ENCODE measurements at places on chromosomes 1 and 21.

DNA sequence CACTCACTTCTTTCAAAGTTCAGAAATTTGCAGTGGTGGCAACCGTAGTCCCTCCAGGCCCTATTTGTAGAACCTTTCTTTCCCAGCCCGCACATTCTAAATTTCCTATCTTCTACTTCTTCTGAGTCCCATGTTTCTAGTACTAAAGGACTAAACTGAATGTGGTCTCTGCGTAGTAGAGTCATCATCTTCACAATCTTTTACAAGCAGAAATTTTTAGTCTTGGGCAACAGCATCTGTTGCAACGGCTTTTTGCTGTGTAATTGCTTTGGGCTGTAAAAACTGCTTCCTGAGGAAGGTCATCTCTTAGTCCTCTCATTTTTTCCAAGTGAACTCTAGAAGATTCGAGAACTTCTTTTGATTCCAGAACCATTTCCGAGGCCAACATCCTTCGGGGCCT is 23.9 kb downstream of the VAV3 start:
- no peak for DNase-seq

GRCh38 chr1:242674951-242675645 is 150.6 kb upstream of the PLD5 start:
- no peak for DNase-seq

DNA sequence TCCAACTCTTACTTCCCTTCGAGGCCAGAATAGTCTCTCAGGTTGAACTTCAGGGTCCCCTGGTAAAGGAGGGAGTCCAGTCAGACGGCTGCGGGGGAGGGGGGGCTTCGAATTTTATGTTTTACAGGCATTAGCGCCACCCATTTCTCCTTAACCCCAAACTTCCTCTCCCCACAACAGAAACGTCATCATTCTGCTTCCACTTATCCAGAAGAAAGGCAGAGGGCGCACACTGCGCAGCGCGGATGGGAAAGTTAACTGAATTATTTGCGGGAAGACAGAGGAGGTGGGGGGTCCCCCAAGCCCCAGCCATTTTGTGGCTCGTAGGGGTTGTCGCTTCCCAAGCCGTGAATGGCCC is 529 bp upstream of the PRMT2 start:
- DNase-seq, result peak; percentile 62

DNA sequence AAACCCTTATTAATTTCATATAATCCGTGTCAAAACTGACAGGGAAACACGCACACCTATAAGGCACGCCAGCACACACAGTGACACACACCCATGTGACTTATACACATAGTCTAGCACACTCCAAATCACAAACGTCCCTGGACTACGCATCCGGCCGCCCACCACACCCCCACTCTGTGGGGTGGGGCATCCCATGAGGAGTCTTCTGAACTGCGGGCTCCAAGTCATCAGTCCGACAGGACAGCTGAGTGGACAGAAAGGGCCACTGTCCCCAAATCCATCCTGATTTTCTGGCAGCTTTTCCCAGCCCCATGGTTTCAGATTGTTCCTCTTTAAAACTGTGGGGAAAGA is 829 bp downstream of the PEA15 start:
- peak; percentile 65 for DNase-seq

DNA sequence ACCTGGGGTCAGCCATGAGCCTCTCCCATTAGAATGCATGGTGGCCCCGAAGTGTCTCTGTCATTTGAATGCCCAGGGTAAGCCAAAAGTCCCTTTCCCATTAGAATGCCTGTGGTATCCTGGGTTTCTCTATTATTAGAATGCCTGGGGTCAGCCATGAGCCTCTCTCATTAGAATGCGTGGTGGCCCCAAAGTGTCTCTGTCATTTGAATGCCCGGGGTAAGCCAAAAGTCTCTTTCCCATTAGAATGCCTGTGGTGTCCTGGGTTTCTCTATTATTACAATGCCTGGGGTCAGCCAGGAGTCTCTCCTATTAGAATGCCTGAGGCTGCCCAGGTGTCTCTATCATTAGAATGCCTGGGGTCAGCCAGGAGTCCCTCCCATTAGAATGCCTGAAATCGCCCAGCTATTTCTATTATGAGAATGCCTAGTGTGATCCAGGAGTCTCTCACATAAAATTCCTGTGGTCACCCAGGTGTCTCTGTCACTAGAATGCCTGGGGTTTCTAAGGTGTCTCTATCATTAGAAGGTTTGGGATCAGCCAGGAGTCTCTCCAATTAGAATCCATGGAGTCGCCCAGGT is 65.5 kb downstream of the RNF187 start:
- no peak for DNase-seq

GRCh38 chr1:56837244-56837939 is 17.2 kb upstream of the C8A start:
- DNase-seq, result no peak

DNA sequence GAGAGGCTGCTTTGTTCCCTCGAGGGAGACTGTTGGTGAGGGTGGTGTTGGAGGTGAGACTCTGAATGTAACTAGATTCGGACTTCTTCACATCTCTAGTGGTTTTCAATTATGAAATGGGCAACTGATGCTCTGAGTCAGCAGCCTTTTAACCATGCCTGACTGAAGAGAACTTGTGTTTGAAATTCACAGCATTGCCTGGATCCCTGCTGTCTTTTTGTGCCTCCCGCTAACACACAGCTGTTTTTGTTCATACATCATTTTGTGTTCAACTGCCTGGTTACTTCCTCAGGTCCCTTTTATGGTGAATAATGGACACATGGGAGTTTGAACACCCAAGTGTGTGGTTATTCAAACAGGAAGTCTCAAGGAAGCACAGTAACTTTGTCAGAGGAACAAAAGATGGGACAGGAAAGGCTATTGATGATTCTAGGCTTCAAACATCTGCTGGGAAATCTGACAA is 16.8 kb downstream of the LAMC1 start:
- no peak for DNase-seq

- DNase-seq, result no peak
Measured at GRCh38 chr1:178934546-178934945, 63.7 kb upstream of the ANGPTL1 start.

DNA sequence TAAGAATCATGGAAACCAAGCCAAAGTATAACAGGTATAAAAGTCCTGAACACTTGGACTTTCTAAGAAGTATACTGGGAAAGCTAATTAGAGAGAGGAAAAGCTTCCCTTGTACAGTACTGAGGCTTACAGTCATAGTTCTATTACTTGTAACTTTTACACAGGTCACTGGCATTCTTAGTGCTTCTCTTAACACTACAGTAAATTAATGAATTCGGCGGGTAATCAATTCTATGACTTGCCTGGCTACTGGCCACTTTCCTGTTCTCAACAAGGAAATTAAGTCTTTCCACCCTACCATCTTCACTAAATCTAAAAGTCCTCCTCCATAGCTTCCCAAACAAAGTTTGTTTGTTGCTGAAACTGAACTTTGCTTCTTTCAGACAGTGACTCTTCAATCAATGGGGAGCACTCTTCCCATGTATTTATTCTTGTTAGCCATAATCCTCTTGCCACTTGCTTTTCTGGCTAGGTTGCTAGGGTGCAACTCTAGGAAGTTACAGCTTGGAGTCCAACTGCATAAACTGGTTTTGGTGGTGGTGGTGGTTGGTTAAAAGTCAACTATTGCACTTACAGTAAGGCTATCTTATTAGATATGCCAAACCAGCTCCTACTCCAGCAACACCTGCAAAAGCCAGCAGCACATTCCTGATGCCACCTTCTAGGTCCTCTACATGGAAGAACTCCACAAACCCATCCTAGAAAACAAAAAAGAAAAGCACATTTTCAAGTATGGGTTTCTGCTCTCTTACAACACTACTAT is 2.4 kb downstream of the MCL1 start:
- peak; percentile 36 for DNase-seq

- DNase-seq, result no peak
Measured at GRCh38 chr1:10128101-10128765, 82.1 kb upstream of the KIF1B start.

- DNase-seq, result no peak
Measured at GRCh38 chr21:38165466-38166172, 91.2 kb upstream of the KCNJ15 start.

- DNase-seq, result no peak
Measured at GRCh38 chr1:59007820-59008598, 224.2 kb upstream of the JUN start.

GRCh38 chr1:183804916-183805841 is at the start of gene RGL1:
TSS of gene RGL1 (plus strand) at chr1:183805120. CDS start at chr1:183805298, 178 bp downstream.
- peak; percentile 8 for DNase-seq

DNA sequence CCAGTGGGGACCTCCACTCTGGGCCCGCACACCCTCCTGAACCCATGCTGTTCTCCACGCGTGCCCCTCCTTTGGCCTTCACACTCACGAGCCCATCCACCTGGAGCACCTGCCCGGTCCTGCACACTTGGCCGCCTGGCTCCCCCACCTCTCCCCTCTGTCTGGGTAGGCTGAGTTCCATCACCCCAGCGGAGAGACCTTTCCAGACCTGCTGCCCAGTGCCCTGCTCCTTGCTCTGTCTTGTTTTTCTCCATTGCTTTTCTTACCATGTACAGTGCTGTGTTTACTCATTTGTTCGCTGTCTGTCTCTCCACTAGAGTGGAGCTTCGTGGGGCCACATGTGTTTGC is 351.0 kb upstream of the VAMP3 start:
- DNase-seq, result no peak

DNA sequence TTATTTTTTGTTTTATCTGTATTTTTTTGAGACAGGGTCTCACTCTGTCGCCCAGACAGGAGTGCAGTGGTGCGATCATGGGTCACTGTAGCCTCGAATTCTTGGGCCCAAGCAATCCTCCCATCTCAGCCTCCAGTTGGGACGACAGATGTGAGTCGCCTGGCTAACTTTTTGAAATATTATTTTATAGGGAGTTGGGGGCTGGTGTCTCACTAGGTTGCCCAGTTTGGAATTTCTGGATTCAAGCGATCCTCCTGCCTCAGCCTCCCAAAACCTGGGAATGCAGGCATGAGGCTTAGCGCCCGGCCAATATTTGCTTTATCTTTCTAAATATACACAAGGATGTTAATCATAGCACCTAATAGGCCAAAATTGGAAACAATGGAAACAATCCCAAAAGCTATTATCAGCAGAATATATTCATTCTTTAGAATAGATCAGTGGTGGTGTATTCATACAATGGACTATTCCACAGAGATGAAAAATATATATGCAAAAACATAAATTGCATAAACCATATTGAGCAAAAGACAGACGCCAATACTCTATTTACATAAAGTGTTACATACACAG is 55.9 kb downstream of the DAP3 start:
- no peak for DNase-seq

- no peak for DNase-seq
Measured at GRCh38 chr1:58745666-58746065, 38.2 kb downstream of the JUN start.

DNA sequence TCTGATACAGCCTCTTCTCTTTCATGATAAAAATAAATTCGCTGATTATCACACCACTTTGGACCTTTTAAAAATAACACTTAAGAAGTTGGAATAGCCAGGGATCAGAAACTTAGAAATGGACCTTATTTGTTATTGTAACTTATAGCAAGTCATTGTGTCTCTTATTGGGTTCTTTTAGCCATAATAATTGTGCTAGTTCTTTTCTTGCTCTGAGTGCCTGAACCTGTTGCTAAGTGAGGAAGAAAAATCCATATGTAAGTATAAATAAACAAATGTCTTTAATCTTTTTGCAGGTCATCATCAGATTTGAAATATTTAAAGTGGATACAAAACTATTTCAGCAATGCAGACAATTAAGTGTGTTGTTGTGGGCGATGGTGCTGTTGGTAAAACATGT is 25.6 kb downstream of the CDC42 start:
- DNase-seq, result no peak

DNA sequence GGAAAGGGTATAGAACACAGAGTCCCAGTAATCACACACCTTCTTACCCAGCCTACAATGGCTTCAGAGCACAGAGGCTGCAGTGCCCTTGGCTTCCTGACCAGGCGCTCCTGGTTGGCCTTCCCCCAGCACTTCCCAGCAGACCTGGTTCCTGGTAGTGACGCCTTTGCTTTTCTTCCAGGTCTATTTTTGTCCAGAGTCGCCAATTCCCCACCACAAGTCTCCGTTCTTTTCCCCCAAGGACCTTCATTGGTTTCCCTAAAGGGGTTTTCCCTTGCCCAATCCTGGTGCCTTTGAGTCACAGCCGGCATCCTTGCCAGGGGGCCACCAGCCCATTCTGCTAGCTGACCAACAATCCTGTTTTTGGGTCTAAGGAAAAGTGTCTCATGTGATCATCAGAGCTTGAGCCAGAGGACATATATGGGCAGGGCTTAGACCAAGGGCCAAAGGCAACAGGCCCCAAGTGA is 84.8 kb downstream of the KCNJ15 start:
- DNase-seq, result no peak

GRCh38 chr1:85935234-85935633 is 221.3 kb downstream of the COL24A1 start:
- DNase-seq, result no peak

- peak; percentile 71 for DNase-seq
Measured at GRCh38 chr1:150613061-150613920, 16.1 kb downstream of the ENSA start.

GRCh38 chr1:212433577-212434462 is 1.1 kb downstream of the NENF start:
- no peak for DNase-seq

- DNase-seq, result no peak
Measured at GRCh38 chr1:245166471-245166885, 11.7 kb downstream of the KIF26B start.

- no peak for DNase-seq
Measured at GRCh38 chr21:38307771-38308531, 51.2 kb downstream of the KCNJ15 start.

DNA sequence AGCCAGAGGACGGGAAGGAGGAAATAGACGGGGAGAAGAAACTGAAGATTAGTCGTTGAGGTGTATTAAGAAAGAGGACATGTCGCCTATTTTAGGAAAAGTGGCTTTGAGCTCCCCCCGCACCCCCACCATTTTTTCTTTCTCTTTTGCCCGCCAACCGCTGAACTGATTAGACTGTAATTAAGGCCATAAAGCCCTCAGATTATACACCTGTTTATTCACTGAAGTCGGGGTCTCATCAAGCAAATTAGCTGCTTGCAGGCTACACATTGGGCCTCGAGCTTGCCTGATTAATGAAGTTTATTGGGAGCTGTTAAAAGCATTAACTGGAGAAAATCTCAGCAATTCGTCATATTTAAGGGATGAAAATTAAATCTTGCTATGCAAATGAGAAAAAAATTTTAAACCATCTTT is 119.4 kb upstream of the RRP15 start:
- no peak for DNase-seq
